Daoy (cell line): ENCODE measurements at places on chromosomes 16 and 17. TPM values are rescaled to one million over a fixed set of nuclear protein-coding genes. Genes with fewer than 3 reads are reported as not detected.

Gene SCGB1C2
- not detected in 2 replicates for total RNA-seq

DNA sequence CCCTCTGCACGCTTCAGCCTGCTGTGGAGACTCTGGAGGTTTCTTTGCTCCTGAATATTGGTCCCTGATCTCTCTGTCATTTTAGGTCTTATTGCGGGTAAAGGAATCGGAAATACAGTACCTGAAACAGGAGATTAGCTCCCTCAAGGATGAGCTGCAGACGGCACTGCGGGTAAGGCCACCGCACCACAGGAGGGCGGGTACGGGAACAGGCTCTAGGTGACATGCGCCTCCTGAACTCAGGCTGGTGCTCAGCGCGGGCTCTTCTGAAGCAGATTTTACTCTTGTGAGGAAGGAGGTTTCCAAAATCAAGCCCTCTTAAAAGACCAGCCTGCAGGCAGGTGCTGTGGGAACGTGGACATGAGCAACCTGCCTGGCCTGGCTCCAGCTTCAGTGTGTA is 29.8 kb downstream of the PLD6 start:
- DNase-seq: no peak

GRCh38 chr16:77298418-77299360 is 99.5 kb downstream of the SYCE1L start:
- DNase-seq: peak; percentile 93

DNA sequence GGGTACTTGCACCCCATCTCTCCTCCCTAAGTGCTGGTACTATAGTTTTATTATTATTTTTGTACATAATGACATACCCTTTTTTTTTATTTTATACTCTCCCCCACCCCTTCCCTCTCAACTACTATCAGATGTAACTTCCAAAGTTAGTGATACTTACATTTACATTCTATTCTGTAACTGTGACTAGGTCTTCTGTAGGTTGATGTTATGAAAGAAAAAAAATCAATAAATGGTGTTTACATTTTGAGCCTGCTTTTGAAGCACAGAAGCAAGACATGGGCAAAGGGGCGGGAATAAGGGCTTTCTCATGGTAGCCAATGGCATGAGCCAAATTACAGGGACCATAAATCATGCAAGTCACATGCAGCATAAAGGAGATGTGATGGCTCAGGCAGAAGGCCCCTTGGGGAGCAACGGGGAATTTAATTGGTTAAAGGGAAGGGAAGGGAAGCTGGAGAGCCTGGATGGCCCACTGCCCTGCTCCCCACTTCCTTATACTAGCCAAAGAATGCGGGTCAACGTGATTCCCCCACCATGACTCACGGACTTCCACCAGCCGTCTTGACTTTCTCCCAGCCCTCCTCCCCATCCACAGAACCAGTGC is 2.4 kb upstream of the ACSF2 start:
- peak; percentile 89 for DNase-seq

Gene ELMO3
- 0.97 and 1.8 TPM in 2 replicates for total RNA-seq

Gene DCTPP1
- total RNA-seq: 27.3 and 30.3 TPM in 2 replicates

GRCh38 chr16:20916942-20917341 is 16.4 kb downstream of the LYRM1 start:
- no peak for DNase-seq

- no peak for DNase-seq
Observed at GRCh38 chr16:17104654-17105053, 366.1 kb downstream of the XYLT1 start.
